ENCODE measurements at places on chromosomes 12 and 14. TPM values are rescaled to one million over a fixed set of nuclear protein-coding genes. Genes with fewer than 3 reads are reported as not detected.

The HOXC12 gene
- not detected for total RNA-seq

The CD9 gene
- total RNA-seq, result 26.4 TPM

The SLC35E3 gene
- 6.3 TPM for total RNA-seq

The STXBP6 gene
- total RNA-seq, result not detected

The ALDH1L2 gene
- 1.4 TPM for total RNA-seq

The VPS33A gene
- 25.3 TPM for total RNA-seq

The MSI1 gene
- 3.5 TPM for total RNA-seq

The TROAP gene
- 59.3 TPM for total RNA-seq

The RNASE9 gene
- not detected for total RNA-seq

DNA sequence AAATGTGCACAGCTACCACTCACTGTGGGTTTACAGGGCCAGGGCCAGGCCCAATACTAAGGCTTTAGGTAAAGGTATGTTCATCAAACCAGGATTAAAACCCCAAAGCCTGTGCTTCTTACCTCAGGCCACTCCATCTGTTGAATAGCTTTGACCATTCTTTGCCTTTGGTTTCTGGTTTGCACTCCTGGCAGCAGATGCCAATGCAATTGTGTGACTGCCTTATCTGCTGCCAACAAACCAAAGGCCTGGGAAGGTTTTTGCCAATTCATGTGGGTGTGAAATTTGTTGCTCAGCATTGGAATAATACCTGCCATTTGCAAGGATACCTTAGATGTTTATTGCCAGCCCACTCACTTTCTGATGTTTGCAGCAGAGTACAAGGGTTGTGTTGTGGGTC is 221.6 kb downstream of the C12orf75 start:
- H3K27me3 ChIP-seq, result no peaks in the 10 kb centered on the region
- no peaks in the 10 kb centered on the region for H3K4me1 ChIP-seq
- H3K27ac ChIP-seq, result no peak overlapping the region
- no peak for DNase-seq
- H3K4me3 ChIP-seq, result no peak overlapping the region
- H3K36me3 ChIP-seq, result no peaks in the 10 kb centered on the region

DNA sequence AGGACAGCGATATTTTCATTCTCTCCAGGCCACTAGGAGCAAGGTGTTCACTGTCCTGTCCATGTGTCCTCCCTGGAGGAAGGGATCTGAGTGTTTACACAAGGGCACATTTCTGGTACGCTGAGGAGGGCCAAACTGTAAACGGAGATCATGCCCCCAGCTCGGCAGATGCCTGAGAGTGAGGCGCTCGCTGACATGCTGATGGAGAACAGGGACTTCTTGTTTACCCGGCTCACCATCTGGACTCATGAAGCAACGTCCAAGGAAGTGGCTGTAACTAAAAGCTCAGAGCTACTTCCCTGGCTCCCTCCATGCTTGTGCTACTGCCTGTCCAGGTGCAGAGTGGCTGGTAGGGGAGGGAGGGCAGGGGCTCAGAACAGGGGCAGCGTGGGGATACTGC is 43.4 kb upstream of the KCNA1 start:
- H3K36me3 ChIP-seq, result no peaks in the 10 kb centered on the region
- H3K27me3 ChIP-seq, result peaks cover 18% of the 10 kb centered on the region
- no peak overlapping the region for H3K27ac ChIP-seq
- DNase-seq, result no peak

DNA sequence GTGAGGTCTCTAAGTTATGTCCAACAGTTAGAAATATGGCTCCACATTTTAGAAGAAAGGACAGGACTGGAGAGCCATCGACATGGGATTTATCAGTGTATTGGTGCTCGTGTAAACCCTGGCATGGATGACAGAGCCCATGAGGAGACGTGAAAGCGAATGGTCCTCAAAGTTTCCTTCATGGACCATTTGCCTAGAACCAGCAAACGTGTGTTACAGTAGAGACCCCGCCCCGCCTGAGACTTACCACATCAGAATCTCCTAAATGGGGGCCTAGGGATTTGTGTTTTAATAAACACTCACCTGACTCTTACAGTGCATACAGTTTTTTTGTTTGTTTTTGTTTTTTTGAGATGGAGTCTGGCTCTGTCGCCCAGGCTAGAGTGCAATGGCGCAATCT is 12.2 kb downstream of the EVL start:
- DNase-seq, result no peak
- no peaks in the 10 kb centered on the region for H3K27me3 ChIP-seq
- H3K4me1 ChIP-seq, result peaks cover 91% of the 10 kb centered on the region
- peaks cover 77% of the 10 kb centered on the region for H3K36me3 ChIP-seq
- peak overlapping the region; percentile 95 for H3K27ac ChIP-seq
- H3K4me3 ChIP-seq, result peak overlapping the region; percentile 64

DNA sequence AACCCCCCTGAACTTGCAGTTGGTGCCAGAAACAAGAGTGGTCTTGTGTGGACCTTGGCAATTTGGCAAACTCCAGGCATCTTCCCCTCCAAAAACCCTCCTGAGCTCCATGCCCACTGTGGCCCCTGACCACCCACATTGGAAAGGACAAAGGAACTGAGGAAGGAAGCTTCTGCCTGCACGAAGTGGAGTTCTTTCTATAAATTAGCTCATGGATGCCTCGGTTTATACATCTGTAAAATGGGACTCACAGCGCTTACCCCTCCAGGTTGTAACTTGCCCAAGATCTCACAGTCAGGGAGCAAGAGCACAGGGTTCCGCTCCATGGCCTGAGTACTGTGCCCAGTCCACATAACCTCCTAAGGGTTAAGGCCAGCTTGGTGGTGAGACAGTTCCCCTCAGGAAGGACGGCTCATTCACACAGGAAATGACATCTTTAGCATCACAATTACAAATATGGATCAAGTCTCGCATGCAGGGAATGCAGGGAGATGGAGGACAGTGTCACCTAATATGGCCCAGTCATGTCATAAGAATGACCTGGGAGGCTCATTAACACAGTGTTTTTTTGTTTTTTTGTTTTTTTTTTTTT is 66.6 kb downstream of the CLMN start:
- no peak for DNase-seq
- peaks cover 30% of the 10 kb centered on the region for H3K27me3 ChIP-seq
- H3K4me1 ChIP-seq, result peaks cover 6% of the 10 kb centered on the region
- H3K36me3 ChIP-seq, result no peaks in the 10 kb centered on the region
- no peak overlapping the region for H3K4me3 ChIP-seq

GRCh38 chr12:85156569-85156968 is 120.4 kb downstream of the LRRIQ1 start:
- H3K4me3 ChIP-seq, result no peak overlapping the region
- DNase-seq, result no peak
- H3K27ac ChIP-seq, result no peak overlapping the region
- no peaks in the 10 kb centered on the region for H3K27me3 ChIP-seq

DNA sequence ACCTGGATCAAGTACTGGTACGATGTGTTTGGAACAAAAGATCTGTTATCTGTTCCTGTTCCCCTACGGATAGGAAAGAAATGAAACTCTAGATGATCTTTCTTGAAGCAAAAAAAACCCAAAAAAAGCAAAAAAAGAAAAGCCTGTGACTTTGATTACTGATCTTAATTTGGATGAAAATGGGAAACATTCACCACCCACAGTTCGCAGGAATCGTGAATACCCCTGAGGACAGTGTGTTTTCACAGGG is 138.7 kb upstream of the LMNTD1 start:
- DNase-seq, result no peak
- no peaks in the 10 kb centered on the region for H3K36me3 ChIP-seq
- no peaks in the 10 kb centered on the region for H3K27me3 ChIP-seq
- no peaks in the 10 kb centered on the region for H3K4me1 ChIP-seq
- H3K4me3 ChIP-seq, result no peak overlapping the region
- H3K27ac ChIP-seq, result no peak overlapping the region

DNA sequence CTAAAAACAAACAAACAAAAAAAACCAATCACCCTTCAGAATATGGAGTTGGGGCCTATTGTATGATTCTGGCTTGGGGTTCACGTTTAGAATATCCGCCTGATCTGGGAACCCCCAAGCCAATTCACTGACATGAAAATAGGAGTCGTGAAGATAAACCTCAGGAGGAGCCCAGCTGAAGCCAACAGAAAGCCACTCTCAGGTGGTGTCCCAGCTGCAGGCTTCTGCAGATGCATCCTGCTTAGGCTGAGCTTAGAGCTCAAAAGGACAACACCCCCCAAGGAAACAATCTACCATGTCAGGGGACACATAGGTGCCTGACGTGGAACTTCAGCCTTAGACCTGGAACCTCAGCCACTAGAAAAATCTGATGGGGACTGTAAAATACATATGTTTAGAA is 51.9 kb downstream of the SYNE3 start:
- H3K27ac ChIP-seq, result peak overlapping the region; percentile 48
- H3K27me3 ChIP-seq, result no peaks in the 10 kb centered on the region
- peaks cover 50% of the 10 kb centered on the region for H3K36me3 ChIP-seq
- no peak overlapping the region for H3K4me3 ChIP-seq
- DNase-seq, result no peak

GRCh38 chr12:97493731-97494130 is 31.1 kb downstream of the RMST start:
- DNase-seq, result no peak
- no peaks in the 10 kb centered on the region for H3K27me3 ChIP-seq
- H3K27ac ChIP-seq, result no peak overlapping the region
- no peak overlapping the region for H3K4me3 ChIP-seq
- H3K4me1 ChIP-seq, result no peaks in the 10 kb centered on the region

GRCh38 chr12:98838231-98838647 is 193.1 kb downstream of the APAF1 start:
- no peak overlapping the region for H3K4me3 ChIP-seq
- H3K27me3 ChIP-seq, result peaks cover 23% of the 10 kb centered on the region
- H3K27ac ChIP-seq, result no peak overlapping the region
- H3K36me3 ChIP-seq, result no peaks in the 10 kb centered on the region

DNA sequence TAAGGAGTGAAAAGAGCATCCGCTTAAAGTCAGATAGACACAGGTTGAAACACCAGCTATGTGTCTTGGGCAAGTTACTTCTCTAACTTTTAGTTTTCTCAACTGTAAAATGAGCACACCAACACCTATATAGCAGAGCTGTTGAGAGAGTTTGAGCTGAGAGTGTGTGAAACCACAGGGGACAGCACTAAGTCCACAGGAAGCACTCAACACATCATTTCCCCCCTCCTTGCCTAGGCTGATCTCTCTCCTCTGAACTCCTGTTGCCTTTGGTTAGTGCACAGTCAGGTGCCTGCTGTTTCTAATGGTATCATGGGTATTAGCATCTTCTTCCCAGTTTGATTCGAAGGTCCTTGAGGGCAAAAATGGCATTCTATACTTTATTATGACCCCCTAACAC is 176.7 kb downstream of the DPF3 start:
- no peak for DNase-seq
- no peak overlapping the region for H3K4me3 ChIP-seq
- H3K36me3 ChIP-seq, result no peaks in the 10 kb centered on the region
- peaks cover 6% of the 10 kb centered on the region for H3K27me3 ChIP-seq
- peaks cover 31% of the 10 kb centered on the region for H3K4me1 ChIP-seq

GRCh38 chr14:33332497-33332896 is 393.8 kb downstream of the NPAS3 start:
- no peaks in the 10 kb centered on the region for H3K4me1 ChIP-seq
- DNase-seq, result no peak
- H3K27me3 ChIP-seq, result no peaks in the 10 kb centered on the region
- H3K4me3 ChIP-seq, result no peak overlapping the region
- H3K27ac ChIP-seq, result no peak overlapping the region
- no peaks in the 10 kb centered on the region for H3K36me3 ChIP-seq

- H3K36me3 ChIP-seq, result peaks cover 17% of the 10 kb centered on the region
- peak overlapping the region; percentile 5 for H3K27ac ChIP-seq
- no peak for DNase-seq
- peaks cover 33% of the 10 kb centered on the region for H3K4me1 ChIP-seq
- H3K27me3 ChIP-seq, result no peaks in the 10 kb centered on the region
- no peak overlapping the region for H3K4me3 ChIP-seq
These were observed 49.2 kb downstream of the ANAPC7 start for GRCh38 chr12:110354172-110354780.

- H3K4me1 ChIP-seq, result no peaks in the 10 kb centered on the region
- no peaks in the 10 kb centered on the region for H3K36me3 ChIP-seq
- no peaks in the 10 kb centered on the region for H3K27me3 ChIP-seq
- no peak for DNase-seq
- H3K27ac ChIP-seq, result no peak overlapping the region
- no peak overlapping the region for H3K4me3 ChIP-seq
These were observed 197.4 kb upstream of the PRMT8 start for GRCh38 chr12:3293446-3294161.

DNA sequence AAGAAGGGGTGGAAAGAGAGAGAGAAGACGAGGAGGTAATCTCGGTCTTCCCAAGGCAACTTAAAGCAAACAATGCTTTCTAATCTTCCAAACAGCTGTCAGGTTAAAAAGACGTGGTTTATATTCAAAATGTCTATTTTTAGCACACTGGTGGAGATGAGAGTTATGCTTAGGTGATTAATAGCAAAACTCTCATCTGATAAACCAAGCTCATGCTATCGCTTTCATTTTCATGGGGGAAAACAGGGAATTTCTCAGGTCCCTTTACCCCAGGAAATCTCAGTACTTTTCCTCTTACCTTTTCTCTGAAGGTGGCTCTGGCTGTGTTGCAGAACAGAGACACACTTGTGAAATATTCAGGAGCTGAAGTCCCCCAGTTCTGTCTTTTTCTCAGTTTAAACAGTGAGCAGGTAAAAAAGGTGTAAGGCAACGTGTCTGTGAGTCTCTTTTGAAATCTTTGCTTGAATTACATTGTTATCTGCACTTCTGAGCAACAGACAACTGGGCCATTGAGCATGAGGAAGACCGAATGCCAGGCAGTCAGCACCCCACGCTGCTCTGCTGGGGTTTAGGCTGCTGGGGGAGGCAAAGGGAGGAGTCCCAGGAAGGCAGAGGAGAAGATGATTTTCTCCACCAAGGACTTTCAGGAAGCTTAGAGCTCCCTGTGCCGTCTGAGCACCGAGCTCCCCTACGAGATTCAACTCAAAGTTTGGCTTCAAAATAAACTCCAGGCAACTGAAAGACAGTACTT is 759.3 kb downstream of the BCL11B start:
- peaks cover 34% of the 10 kb centered on the region for H3K4me1 ChIP-seq
- no peaks in the 10 kb centered on the region for H3K27me3 ChIP-seq
- H3K36me3 ChIP-seq, result peaks cover 8% of the 10 kb centered on the region
- H3K27ac ChIP-seq, result no peak overlapping the region
- no peak for DNase-seq

DNA sequence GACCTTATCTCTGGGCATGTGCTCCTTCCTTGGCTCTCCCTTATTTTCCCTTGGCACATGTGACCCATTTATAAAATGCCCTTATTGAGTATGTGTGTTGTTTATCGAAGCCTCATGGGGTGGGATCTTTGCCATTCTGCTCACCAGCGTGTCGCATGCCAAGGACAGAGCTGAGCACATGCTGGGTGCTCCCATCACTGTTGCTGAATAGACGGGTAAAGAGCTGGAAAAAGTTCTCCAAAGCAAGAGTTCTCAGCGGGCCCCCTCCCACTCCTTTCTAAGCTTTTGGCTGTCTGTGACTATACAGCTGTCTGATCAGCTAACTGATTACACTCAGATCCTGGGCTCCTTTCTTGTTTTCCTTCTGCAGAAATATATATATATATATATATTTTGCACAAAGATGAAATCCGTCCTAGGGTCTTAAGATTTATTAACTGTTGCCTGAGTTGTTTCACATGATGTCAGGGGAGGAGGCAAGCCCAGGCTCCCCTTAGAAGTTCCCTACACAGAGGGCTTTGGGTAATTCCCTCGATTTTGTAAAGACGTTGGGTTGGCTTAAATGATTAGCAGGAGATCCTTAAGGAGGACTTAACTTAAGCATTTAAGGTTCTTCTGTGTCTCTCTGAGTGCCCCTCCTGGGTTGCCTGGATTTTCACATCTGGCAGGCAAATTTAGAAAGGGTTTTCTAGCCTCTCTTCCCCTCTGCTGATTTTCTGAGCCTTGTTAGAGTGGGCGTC is 71.6 kb downstream of the TMEM132C start:
- H3K4me1 ChIP-seq, result no peaks in the 10 kb centered on the region
- H3K36me3 ChIP-seq, result no peaks in the 10 kb centered on the region
- H3K27me3 ChIP-seq, result no peaks in the 10 kb centered on the region
- DNase-seq, result no peak
- H3K27ac ChIP-seq, result no peak overlapping the region
- H3K4me3 ChIP-seq, result no peak overlapping the region

All from activated T-helper 2 cell treated with anti-CD3 and anti-CD28 coated beads, Interferon-gamma antibody, Interleukin-2, Interleukin-4, amounts not matched to agents 10 μg/mL and 5 μg/mL and 100 μg/mL, durations not matched to agents 14 hours and 24 hours and 36 hours (primary cell).